ENCODE measurements at places on chromosomes 3 and 15. TPM values are rescaled to one million over a fixed set of nuclear protein-coding genes. Genes with fewer than 3 reads are reported as not detected.

DNA sequence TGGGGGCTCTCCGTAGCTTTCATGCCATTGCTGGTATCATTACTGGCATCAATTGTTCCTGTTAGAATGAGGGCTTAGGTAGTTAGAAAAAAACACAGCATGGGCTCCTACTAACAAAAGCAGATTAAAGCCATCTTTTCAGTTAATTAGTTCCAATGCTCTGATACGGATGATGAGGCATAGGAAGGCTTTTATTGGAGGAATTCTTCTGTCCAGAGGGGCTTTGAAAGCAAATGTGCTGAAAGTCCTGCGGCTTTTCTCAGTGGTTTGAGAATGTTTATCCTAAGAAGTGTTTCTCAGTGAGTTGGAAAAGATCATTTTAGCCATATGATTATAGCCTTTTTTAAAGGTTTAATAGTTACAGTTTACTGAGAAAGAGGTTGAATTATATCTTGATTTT is 198.5 kb downstream of the THSD4 start:
- H3K36me3 ChIP-seq, result no peaks in the 10 kb centered on the region
- no peak overlapping the region for H3K27ac ChIP-seq
- no peaks in the 10 kb centered on the region for H3K27me3 ChIP-seq

DNA sequence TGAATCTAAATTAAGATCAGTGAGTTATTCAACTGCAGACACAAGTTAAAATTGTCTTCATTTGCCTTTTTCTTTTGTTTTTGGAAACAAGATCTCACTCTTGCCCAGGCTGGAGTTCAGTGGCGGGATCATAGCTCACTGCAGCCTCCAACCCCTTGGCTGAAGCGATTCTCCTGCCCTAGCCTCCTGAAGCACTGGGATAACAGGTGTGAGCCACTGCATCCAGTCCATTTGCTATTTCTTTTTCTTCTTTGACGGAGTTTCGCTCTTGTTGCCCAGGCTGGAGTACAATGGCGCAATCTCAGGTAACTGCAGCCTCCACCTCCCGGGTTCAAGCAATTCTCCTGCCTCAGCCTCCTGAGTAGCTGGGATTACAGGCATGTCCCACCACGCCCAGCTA is 10.3 kb downstream of the RNF168 start:
- peaks cover 6% of the 10 kb centered on the region for H3K4me1 ChIP-seq
- H3K36me3 ChIP-seq, result no peaks in the 10 kb centered on the region
- no peak overlapping the region for H3K4me3 ChIP-seq
- H3K27me3 ChIP-seq, result no peaks in the 10 kb centered on the region
- DNase-seq, result no peak

GRCh38 chr15:39747326-39747725 is 35.3 kb downstream of the FSIP1 start:
- no peaks in the 10 kb centered on the region for H3K4me1 ChIP-seq
- H3K27ac ChIP-seq, result no peak overlapping the region
- no peaks in the 10 kb centered on the region for H3K36me3 ChIP-seq
- no peak overlapping the region for H3K4me3 ChIP-seq
- H3K27me3 ChIP-seq, result no peaks in the 10 kb centered on the region
- DNase-seq, result no peak

LNP1 gene
- 4.4 TPM for total RNA-seq

ACTRT3 gene
- total RNA-seq, result 1.7 TPM

GRCh38 chr3:170049146-170050000 is 11.6 kb downstream of the GPR160 start:
- H3K4me1 ChIP-seq, result no peaks in the 10 kb centered on the region
- no peaks in the 10 kb centered on the region for H3K27me3 ChIP-seq
- H3K27ac ChIP-seq, result no peak overlapping the region
- no peak for DNase-seq

- H3K27me3 ChIP-seq, result no peaks in the 10 kb centered on the region
- H3K4me1 ChIP-seq, result no peaks in the 10 kb centered on the region
- no peak overlapping the region for H3K4me3 ChIP-seq
- no peak for DNase-seq
- no peak overlapping the region for H3K27ac ChIP-seq
Measured at GRCh38 chr3:38960953-38961622, 90.7 kb downstream of the SCN11A start.

- no peak overlapping the region for H3K27ac ChIP-seq
- H3K4me3 ChIP-seq, result no peak overlapping the region
- no peaks in the 10 kb centered on the region for H3K36me3 ChIP-seq
- peaks cover 8% of the 10 kb centered on the region for H3K4me1 ChIP-seq
Measured at GRCh38 chr15:39542385-39543065, 38.4 kb upstream of the THBS1 start.

All from vagina (tissue), 2 donors.